ENCODE measurements at places on chromosomes 1 and 21. TPM values are rescaled to one million over a fixed set of nuclear protein-coding genes. Genes with fewer than 3 reads are reported as not detected.

DNA sequence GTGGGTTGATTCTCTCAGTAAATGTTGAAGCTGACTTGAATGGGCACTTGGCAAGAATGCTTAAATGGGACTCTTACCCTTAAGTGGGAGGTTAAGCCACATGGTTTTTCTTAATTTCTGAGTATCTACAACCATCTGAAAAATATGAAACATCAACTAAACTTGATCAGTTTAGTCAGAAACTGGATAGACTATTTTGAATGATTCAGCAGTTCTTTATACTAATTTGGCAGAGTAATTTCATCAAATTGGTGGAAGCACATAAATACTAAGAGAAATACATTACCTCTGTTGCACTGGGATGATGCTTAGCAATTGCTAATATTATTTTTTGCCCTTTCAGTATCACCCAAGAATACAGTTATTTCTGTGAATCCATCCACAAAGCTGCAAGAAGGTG lies 4.7 kb downstream of the VCAM1 start:
- DNase-seq, result no peak

Gene DYNLT4
- total RNA-seq, result 0.35 TPM

DNA sequence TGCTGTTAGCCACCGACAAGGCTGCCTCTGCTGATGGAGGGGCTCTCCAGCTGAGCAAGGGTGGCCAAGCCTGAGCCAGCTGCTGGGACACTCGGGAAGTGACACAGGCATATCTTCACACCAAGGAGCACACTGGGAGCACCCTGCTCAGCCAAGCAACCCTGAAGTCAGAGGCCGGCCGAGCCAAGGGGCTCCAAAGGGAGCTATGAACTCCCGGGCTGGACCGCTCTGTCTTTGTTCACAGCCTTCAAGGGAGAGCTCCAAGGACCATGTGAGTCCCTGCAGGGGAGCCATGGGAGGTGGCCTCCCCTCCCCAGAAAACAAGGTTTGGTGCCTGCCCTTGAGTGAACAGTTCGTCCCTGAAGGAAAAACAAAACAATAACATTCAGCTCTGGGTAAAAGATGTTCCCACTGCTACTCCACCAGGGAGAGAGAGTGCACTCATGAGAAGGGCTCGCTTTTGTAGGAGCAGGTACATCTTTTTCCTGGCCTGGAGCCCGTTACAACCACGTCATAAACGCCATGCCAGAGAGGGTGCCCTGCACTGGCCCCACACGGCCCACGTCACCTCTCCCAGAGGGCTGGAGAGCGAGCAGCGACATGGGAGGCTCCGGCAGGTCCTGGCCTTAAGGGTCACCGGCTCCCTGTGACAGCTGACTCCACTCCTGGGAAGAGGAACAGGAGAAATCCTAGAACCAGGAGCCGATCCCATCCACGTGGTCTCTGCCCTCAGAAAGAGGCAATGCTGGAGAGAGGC lies 56.3 kb upstream of the SLC25A33 start:
- DNase-seq, result no peak

- DNase-seq, result no peak
Measured at GRCh38 chr1:242651817-242652216, 127.3 kb upstream of the PLD5 start.

Gene CA14
- total RNA-seq, result 22.8 TPM

- no peak for DNase-seq
Measured at GRCh38 chr1:102776071-102776470, 332.3 kb downstream of the COL11A1 start.

Gene ACOT11
- total RNA-seq, result 48.9 TPM

DNA sequence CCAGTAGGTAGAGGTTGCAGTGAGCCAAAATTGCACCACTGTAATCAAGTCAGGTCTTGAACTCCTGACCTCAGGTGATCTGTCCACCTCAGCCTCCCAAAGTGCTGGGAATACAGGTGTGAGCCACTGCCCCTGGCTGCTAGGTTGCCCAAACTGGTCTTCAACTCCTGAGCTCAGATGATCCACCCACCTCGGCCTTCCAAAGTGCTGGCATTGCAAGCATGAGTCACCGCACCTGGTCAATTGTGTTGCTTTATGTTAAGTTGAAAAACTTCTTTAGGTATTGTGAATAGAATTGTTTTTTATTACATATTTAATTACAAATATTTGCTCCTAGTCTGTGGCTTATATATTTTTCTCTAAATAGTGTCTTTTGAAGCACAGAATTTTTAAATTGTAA lies 80.5 kb downstream of the PRKAB2 start:
- DNase-seq, result no peak

DNA sequence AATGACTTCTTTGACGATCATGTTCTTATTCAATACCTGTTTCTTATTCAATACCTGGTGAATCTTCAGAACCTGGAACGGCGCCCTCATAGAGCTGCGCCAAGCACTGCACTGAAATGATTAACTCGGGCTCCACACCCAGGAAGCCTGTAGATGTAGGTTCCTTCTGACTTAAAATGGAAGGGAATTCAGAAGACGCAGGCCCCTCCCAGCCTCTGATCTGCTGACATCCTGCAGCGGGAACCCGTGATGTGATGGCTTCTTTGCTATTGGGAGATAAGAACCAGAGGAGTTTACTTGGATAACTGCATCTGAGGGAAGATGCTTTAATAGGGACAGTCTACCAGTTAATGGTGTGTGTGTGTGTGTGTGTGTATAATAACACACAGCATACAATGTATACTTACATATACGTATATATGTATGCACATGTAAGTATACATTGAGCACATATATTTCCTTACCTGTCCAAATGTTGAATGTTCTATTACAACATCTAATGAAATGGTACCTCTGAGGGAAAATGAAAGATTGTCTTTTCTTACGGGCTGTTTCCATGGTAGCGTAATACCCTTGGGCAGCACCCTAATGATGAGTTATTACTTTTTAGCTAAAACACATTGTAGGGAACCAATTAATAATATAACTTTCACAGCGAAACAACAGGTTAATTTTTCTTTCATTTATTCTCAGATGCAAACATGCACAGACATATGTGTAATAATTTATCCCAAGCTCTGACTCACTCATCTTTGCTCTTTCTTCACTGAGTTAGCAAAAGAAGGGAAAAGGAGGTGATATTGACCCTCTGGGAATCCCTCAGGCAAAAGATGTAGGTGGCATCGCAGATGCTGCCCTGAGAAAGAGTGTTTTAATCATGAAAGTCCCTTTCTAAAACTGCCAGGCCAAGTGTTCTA lies 379.8 kb downstream of the SIPA1L2 start:
- DNase-seq, result no peak

Gene AMPD1
- 0.10 TPM for total RNA-seq

DNA sequence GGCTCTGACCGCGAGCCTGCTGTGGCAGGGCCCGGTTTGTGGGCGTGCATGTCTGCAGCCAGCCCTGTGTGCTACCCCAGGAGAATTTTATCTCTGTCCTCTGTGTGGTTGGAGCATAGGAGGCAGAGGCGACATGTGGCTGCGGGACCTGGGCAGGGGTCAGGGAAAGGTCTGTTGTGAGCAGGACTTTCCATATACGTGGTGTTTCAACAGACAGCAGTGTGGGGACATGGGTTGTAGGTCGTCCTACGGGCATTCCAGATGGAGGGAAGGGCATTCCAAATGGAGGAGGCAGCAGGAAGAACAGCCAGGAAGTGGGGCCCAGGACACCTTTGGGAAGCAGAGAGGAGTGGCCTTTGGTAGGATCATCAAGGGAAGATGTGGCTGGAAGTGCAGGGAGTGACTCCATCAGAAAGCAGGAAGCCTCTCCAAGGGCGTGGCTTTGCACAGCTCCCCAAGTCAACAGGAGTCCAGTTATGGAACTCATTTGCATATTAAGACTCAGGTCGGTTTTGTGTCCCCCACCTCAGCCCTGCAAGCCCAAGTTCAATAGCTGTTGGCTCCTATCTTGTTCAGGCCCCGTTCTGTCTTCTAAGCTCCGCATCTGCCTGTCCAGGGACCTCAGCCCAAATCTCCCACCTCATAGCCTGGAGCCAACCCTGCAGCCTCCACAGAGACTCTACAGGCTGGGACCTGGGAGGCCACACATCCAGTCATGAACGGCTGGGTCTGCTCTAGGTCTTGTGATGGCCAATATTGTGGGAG lies 309.1 kb downstream of the MATN1 start:
- DNase-seq, result no peak

DNA sequence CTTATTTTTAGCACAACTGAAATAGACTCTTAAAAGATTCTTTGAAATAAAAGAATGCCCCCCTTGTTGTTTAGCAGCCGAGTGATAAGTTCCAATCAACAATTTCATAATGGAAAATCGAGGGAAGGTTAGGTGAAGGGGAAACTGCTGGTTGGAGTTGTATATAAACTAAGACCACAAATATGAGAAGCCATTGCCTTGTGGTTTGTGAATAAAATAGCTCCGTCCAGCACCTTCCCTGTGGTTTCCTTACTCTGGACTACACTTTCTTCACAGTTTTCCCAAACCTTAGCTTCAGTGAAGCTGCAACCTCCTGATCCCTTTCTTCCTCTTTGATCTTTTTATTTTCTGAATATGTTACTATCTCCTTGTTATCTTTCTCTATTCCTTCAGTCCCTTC lies 6.7 kb upstream of the RAB3GAP2 start:
- DNase-seq, result no peak

Gene SLC45A1
- total RNA-seq, result 2.0 TPM

Gene ZBTB7B
- 58.9 TPM for total RNA-seq

- no peak for DNase-seq
Measured at GRCh38 chr1:241090798-241091197, 266.2 kb downstream of the RGS7 start.

- DNase-seq, result no peak
Measured at GRCh38 chr1:165169028-165169427, 187.5 kb downstream of the LMX1A start.

Gene LRP8
- total RNA-seq, result 1.3 TPM

- DNase-seq, result peak; percentile 90
Measured at GRCh38 chr1:47997289-47998200, at the start of gene TRABD2B. TSS of gene TRABD2B (minus strand) at chr1:47997385.

Gene IL12RB2
- 0.37 TPM for total RNA-seq

GRCh38 chr1:96748078-96748477 lies 26.5 kb downstream of the PTBP2 start:
- no peak for DNase-seq

DNA sequence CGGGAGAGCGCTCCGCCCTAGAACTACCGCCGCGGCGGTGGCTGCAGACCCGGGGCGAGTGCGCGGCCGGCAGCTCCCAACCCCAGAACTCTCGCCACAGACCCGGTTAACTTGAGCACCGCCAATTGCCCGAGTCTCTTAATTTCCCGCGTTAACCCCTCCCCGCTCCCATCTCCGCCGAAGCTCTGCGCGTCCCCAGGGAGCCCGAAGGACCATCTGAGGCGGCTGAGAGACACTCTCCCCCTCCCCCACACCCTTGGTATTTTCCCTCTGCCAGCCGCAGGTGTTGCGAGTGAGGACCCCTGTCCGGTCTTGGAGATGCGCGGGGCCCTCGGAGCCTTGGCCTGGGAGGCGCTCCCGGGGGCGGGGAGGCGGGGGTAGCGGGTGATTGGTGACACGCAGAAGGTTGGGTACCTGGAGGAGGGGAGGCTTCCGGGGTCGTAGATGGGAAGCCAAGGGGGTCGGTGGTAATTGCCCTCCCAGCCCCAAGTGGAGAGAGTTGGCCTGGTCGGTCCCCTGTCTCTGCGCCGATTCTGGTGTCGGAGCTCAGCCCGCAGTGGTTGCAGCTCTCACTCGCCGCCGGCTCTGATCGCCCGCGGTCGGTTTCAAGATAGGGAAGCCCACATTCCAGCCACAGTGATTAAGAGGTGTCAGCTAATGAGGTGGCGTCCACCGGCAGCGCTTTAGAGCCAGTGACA lies 858 bp upstream of the SUSD4 start:
- peak; percentile 41 for DNase-seq

- no peak for DNase-seq
Measured at GRCh38 chr1:81571946-81572345, 228.8 kb upstream of the ADGRL2 start.

GRCh38 chr1:1032424-1032823 lies 12.5 kb downstream of the AGRN start:
- peak; percentile 55 for DNase-seq

GRCh38 chr1:204868340-204868700 lies 2.3 kb upstream of the NFASC start:
- DNase-seq, result peak; percentile 61

DNA sequence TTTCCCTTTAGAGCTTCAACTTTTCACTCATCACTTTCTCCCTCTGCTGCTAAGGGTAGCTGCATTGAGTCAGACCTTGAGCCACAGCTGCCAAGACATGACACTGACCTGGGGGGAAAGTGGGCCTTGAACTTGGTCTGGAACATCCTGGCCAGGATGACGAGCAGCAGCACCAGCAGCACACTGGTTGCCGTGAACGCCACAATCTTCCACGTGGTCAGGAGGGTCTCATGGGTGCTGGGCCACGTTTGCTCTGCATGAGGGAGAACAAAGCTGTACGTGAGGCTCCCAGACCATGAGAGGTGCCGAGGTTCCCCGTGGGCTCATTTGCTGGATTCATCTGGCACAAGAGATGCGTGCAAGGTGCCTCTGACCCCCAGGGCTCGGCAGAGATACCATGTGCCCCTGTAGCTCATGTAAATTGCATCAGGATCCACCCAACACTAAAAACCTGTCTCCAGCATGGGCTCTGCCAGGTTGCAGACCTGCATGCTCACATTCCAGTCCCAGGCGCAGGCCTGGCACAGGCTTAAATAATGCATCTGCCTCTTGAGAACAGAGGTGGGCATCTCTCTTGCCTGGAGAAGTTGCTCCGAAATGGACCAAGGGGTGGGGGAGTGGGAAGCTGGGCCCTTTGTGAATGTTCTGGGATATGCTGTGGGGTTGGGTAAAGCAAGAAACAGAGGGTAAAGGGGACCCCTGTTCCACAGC lies 84.6 kb upstream of the TLR5 start:
- no peak for DNase-seq

DNA sequence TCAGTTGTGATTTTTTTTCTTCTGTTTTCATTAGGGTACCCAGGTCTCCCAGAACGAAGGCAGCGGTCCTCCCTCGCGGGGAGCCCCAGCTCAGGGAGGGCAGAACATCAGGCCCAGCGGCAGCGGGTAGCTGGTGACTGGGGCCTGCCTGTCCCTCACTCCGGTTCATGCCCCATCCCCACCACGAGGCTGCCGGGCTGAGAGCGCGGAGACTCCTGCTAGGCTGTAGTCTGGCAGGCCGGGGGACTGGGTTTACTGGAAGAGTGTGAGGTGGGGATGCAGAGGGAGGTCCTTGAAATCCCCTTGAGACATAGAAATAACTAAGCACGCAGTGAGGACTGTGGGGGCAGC lies 10.5 kb downstream of the BRINP2 start:
- peak; percentile 25 for DNase-seq

DNA sequence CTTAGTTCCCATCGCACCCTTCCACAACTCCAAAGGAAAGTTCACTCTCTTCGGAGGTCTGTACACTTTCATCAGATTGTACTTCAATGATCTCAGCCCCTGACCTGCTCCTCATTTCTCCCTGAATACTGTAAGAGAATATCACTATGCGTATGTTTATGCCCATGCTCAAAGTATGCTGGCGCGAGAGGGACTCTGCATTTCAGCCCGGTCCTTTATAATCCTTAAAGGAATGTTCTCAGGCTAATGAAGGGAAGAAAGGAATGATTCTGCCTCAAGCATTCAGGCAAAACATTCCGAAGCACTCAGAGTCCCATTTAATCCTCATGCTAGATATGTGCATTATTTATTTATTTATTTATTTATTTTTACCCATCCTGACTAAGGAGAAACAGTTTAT lies 76.8 kb downstream of the PLD5 start:
- DNase-seq, result no peak

All from left ventricle myocardium superior (tissue), 1 donor.